ENCODE measurements at places on chromosomes 3 and 15.

DNA sequence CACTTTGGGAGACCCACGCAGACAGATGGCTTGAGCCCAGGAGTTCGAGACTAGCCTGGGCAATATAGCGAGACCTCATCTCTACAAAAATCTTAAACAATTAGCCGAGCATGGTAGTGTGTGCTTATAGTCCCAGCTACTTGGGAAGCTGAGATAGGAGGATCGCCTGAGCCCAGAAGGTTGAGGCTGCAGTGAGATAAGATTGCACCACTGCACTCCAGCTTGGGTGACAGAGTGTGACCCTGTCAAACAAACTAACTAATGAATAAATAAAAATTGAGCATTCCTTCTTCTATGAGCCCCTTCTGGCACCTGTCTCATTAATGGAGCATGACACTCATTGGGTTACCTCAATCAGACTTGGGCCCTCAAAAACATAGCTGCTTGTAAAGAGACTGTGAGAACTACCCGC, 7.5 kb downstream of the ZDHHC3 start:
- no peak for DNase-seq

GRCh38 chr15:70775160-70775559, 11.8 kb upstream of the UACA start:
- DNase-seq, result no peak

GRCh38 chr15:71334873-71335272, 219.6 kb downstream of the THSD4 start:
- no peak for DNase-seq

DNA sequence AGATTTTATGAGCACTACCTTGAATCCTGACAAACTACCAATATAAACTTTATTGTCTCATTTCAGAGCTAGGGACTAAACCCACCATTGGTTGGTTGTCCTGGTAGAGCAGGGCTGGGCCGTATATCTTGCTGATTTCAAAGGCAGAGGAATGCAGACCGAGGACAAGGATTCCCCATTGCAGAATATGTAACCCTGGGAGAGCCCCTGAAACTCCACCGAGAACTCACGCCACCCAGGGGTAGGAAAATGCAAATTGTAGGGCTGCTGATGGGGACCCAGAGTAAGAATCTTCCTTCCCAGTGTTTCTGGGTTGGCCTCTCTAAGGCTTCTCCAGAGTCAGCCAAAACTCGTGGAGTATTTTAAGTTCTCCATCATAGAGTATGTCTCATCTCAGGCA, 235.3 kb downstream of the ABHD5 start:
- no peak for DNase-seq

- no peak for DNase-seq
These were observed 168.2 kb upstream of the GPR149 start for GRCh38 chr3:154598166-154598565.

- DNase-seq, result no peak
These were observed 167.0 kb upstream of the ANKRD28 start for GRCh38 chr3:15964605-15965442.

GRCh38 chr3:138213398-138214085, 26.4 kb downstream of the ARMC8 start:
- DNase-seq, result no peak

- no peak for DNase-seq
These were observed 6.6 kb downstream of the SAMMSON start for GRCh38 chr3:70006089-70006488.

- no peak for DNase-seq
These were observed 1.4 kb downstream of the CNTN3 start for GRCh38 chr3:74613060-74613459.

GRCh38 chr3:37992271-37993066, 1.9 kb downstream of the VILL start:
- DNase-seq, result no peak

DNA sequence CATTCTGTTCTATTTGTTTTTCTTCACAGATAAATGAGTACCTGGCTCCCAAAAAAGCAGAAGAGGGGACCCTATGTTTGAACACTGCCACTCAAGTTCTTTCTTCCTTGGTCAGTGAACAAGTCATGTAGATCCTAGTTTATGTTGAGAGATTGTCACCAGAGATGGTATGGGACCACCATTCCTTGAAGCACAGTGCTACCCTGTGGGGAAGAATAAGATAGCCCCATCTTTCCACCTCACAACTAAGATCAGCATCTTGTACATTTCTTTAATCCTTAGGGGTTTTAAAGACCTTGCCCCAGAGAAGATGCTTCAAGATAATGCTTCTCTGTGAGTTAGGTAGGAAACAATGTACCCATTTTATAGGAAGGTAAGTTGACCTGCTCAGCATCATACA, 233.5 kb upstream of the WNT5A start:
- DNase-seq, result no peak

- no peak for DNase-seq
These were observed 4.6 kb downstream of the GLCE start for GRCh38 chr15:69164807-69165636.

DNA sequence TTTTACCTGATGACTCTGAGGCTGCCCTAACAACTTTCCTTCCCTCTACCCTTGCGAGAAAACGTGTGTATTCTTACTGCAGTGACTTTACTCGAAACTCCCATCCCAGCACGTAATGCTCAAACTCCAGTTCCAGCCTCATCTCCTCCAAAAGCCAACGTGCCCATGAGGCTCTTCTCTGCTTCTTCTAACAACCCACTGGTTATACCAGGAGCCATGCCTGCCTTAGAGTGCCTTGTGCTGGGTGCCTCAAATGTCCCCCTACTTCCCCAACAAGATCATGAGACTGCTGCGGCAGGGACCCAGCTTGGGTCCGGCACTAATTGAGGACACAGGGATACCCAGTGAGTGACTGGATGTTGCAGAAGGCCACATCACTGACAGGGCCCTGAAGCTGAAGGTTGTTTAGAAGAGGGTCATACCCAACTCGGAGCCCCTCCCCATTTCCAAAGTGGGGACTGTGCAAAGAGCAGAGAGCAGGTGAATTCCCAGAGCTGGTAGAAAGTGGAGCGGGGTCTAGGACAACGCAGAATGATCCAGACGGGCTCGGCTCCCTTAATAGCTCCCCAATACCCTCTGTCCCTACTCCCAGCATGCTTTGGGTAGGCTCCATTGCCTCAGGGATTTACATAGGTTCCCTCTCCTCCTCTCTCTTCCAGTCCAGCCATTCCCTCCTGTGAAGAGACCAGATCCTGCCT, 71.4 kb downstream of the BDH1 start:
- no peak for DNase-seq

DNA sequence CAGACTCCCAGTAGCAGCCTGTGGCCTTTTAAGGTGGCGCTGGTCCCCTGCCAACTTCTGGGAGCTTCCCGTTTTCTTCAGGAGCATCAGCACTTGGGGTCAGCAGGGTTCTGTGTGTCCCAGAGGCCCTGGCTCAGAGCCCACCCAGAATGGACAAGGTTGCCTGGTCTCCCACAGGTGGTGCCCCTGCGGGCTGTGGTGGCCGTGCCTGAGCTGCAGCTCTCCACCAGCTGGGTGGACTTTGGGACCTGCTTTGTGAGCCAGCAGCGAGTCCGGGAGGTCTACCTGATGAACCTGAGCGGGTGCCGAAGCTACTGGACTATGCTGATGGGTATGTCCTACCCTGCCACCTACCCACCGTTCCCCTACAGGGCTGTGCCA, 15.5 kb downstream of the ACAA1 start:
- DNase-seq, result no peak

- DNase-seq, result no peak
These were observed 223.6 kb downstream of the CGGBP1 start for GRCh38 chr3:87835236-87835635.

- DNase-seq, result no peak
These were observed 111.5 kb downstream of the FBN1 start for GRCh38 chr15:48533982-48534381.

- DNase-seq, result no peak
These were observed 160.7 kb downstream of the PDE8A start for GRCh38 chr15:85142312-85142711.

DNA sequence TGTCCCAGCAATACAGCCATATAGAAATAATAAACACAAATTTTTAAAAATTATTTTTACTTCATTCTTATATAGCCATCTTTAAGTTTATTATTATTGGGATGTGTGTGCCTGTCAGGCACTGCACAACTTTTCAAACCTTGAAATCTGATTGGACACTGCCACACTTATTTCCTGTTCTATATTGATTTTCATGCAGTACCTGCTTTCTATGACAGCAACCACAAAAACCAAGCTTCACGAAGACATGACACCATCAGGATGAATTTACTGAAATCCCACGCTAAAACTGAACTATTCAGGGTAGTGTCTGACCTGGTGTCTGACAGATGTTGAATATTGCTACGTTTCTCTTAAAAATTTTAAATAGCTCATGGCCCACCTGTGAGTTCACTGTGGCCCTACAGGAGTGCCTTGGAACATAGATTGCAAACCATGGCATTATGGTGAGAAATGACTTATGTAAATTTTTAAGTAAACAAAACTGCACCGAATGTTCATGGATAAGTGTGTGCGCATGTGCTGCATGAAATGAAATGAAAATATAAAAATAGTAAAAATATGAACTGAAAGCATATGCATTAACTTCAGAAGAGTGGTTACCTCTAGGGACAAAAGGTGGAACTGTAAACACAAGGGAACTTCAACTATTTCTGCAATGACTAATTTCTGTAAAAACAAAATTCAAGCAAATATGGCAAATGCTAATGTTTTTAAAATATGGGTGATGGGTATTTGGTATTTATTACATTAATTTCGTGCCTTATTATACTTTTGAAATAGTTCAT, 152.3 kb downstream of the ZBTB20 start:
- no peak for DNase-seq

DNA sequence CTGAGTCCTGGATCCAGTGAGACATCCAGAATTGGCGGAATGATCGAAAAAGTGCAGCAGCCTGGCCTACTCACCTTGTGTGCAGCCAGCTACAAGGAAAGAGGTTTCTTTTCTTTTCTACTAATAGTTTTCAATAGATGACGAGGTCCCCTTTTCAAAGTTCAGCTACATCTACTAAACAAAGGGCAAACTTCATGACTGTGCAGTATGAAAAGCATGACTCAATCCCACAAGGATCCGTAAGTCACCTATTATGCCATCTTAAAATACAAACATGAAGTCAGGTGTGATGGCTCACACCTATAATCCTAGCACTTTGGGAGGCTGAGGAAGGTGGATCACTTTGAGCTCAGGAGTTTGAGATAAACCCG, 16.7 kb downstream of the MIX23 start:
- no peak for DNase-seq

DNA sequence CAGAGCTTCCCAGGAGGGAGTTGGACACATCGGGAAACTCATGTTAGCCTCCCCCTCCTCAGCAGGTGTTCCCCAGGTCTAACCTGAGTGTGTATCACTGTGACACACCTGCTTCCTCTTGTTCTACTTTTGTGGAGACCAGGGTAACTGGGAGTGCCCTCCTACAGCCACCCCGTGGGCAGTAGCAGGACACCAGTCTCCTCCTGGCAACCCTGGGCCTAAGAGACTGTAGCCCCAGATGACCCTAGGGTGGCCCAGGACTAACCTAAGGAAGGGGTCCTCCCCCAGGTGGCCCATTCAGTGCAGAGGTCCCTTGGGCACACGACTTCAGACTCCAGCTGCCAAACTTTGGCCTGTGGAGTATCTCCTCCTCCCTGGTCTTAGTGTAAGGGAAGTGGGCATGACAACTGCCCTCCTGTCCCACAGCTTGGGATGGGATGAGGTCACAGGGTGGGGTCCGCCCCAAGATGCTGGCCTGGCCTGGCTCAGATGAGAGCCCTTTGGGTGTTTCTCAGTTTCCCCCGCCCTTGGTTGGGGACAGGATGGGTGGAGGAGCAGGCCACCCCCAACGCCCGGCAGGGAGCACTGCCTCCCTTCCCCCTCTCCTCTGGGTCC, 4.8 kb downstream of the CSK start:
- DNase-seq, result no peak

GRCh38 chr3:183698756-183699155, 1.2 kb downstream of the YEATS2 start:
- peak; percentile 4 for DNase-seq

DNA sequence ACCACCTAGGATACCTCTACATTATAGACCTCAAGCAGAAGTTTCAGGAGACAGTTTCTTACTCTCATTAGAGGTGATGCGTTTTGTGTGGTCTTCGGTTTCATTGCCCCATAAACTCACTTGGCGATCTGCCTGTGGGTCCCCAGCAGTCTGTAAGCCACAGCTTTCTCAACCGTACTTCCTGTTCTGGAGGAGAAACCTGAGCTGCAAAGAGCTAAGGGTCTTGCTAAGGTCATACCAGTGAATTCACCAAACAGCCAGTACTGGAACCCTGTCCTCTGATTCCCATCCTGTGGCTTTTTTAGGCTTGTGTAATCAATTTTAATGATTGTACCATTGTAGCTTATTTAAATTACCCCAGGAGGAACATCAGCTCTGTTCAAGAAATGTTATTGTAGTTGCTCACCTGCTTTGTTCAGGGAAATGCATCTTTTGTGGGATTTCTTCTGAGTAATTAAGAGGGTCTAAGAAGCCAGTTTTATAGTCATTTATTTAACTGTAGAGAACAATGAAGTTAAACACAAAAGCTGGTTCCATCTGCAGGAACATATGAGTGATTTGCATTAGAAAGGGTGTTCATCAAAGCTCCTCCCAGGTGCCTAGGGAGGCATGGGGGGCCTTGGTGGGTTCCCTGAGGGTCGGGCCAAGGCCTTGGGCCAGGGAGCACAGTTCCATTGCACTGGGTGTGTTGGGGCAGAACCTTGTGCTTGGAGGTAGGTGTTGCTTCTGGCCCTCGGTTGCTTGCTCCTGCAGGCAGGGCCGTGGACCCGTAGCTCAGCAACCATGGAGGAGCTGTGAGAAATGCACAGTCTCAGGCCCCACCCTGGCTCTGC, 69.6 kb downstream of the APBA2 start:
- peak; percentile 19 for DNase-seq

DNA sequence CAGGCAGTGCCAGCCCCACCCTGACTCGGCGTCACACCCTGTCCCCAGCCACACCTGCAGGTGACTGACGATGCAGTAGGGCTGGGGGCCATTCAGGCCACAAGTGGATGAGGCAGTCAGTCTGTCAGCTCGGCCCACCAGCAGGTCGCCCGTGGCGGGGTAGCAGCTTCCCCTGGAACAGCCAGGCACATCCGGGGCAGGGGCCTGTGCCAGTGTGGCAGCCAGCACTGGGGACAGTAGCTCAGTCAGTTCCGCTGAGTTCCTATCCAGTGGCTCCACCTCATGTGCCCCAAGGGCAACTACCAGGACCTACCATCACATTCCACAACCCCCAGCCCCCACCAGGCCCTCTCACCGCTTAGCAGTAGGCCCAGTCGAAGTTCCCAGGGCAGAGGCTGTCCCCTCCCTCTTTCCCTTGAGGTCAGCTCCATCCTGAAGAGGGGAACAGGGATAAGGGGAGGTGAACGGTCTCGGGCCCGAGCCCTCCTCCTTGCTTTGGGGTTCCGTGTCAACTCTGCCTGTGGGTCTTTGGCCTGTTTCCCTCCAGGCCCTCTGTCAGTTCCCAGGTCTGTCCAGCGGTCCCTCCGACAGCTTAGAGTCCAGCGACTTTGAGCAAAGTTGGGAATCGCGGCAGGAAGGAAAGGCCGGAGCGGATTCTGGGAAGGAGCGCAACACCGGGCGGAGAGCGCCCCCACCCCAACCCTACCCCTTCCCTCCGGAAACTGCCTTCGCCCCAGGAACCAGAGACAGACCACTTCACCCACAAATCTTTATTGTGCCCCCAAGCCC, at the start of gene LAMB2:
TSS of gene LAMB2 (minus strand) at position 614 of the 789 bp plus-strand sequence. CDS start at position 431, 183 bp downstream.
- DNase-seq, result no peak

All from CD4-positive, alpha-beta T cell treated with Interleukin-21 for 1 hour (primary cell).